ENCODE measurements at places on chromosomes 1 and 21. TPM values are rescaled to one million over a fixed set of nuclear protein-coding genes. Genes with fewer than 3 reads are reported as not detected.

DNA sequence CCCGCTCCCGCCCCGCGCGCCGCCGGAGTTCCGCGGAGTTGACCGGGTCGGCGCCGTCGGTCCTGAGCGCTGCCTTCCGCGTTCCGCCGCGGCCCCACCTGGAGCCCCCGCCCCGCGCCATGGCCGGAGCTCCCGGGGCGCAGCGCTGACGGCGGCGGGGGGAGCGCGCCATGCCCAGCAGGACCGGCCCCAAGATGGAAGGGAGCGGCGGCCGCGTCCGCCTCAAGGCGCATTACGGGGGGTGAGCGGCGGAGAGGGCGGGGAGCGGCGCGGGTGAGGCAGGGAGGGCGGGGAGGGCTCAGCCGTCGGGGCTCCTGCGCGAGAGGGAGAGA is 216 bp downstream of the PRKCZ start:
- no peak for DNase-seq

DNA sequence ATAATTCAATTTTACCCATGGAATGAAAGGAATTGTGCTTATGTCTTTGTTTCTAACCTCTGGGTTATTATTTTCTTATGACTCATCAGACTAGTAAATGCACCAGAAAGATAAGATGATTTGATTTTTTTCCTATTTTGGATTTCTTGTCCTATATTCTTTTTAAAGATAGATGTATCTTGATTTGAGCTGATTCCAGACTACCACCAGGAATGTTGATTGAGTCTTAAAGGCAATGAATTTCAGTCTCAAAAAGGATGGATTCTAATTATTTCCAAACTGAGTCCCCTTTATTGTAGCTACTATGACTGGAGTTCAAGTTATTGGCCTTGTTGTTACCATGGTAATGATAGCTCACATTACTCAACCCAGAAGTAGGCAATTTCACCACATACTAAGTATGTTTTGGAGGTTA is 95.8 kb upstream of the RGS4 start:
- DNase-seq = peak; percentile 87

GRCh38 chr21:32131960-32132359 is 146.9 kb downstream of the MIS18A start:
- peak; percentile 9 for DNase-seq

- DNase-seq = no peak
These were observed 231.0 kb upstream of the KAZN start for GRCh38 chr1:14367451-14367850.

DNA sequence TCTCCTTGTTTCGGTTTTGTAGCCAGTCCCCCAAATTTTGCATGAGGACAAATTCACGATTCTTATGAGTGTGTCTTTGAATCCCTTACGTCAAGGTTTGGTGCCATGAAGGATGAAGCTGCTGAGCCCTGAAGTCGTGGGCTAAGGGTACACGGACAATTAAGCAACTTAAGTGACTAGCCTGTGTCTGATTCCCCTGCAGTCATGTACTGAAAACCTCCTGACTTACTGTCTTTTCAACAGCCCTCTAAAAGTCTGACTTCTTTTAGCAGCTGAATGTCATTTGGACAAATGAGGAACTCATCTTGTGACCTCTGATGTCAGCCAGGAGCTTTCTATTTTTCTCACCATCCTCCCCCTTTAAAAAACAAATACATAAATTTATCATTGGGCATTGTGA is 27.1 kb upstream of the C1orf105 start:
- DNase-seq = no peak

DNA sequence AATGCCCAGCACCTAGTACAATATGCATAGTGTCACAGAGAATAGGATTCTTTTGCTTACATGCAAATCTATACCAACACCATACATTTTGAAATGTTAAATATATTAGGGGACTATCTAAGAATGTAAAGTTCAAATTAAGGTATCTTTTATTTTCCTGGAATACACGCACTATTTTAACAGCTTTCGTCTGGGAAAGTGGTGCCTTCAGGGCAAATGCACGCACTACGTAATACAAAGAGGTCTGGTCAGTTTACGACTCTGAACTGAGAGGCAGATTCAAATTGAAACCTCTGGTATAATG is 931 bp downstream of the FUBP1 start:
- DNase-seq = no peak

DNA sequence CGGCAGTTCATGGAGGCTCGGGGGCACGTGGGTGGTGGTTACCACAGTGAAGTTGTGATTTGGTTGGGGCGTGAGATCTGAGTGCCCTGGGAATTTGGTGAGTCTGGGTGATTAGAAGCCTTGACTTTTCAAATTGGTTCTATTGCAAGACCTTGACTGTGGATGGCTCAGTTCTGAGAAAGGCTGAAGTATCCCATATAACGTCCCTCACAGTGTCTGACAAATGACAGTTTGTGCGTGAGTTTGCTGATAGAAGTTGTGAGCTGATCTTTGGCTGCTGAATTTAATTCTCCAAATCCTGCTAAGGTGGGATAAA is 549 bp downstream of the MSH4 start:
- no peak for DNase-seq

- no peak for DNase-seq
These were observed 24.4 kb downstream of the DUSP10 start for GRCh38 chr1:221717485-221717853.

DNA sequence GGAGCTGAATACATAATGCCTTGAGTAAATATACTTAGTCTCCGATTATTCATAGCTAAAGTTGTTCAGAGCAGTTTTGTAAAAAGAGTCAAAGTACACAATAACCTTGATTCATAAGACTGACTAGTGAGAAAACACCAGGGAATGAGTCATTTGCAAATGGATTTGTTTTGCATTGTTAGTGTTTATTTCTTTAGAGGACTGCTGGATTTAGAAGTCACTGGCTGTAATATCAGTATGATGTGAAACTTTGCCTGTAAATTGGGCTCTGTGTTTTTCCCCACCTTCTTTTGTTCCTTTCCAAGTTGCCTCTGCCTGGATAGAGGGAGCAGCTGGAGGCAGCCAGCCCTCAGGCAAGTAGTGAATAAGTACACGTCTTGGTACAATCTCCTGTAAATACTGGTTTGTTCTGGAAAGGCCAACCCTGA is 474.7 kb downstream of the NUF2 start:
- DNase-seq = peak; percentile 20

DNA sequence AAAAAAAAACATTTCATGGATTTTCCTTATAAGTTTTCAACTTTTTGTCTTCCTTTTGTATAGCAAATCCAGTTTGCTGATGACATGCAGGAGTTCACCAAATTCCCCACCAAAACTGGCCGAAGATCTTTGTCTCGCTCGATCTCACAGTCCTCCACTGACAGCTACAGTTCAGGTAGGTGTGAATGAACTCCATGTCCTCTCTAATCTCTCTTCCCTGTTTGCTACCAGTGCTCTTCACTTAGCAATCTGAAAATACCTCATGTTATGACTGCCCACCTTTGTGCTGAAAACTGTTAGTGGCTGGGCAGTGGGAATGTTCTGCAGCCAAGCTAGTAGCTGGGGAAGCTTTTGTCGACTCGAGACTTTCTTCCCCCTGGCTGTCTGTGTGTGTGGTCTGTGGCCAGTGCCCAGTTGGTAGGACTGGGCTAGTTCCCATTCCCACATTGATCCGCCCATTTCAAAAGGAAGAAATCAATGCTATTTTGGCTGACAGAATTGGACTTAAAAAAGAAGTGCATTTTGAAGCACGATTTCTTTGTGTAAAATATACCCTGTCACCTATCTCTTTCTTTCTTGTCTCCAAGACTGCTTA is 24.5 kb downstream of the AHCYL1 start:
- DNase-seq = no peak

- DNase-seq = peak; percentile 26
These were observed 215.1 kb downstream of the NCAM2 start for GRCh38 chr21:21213297-21213696.

DNA sequence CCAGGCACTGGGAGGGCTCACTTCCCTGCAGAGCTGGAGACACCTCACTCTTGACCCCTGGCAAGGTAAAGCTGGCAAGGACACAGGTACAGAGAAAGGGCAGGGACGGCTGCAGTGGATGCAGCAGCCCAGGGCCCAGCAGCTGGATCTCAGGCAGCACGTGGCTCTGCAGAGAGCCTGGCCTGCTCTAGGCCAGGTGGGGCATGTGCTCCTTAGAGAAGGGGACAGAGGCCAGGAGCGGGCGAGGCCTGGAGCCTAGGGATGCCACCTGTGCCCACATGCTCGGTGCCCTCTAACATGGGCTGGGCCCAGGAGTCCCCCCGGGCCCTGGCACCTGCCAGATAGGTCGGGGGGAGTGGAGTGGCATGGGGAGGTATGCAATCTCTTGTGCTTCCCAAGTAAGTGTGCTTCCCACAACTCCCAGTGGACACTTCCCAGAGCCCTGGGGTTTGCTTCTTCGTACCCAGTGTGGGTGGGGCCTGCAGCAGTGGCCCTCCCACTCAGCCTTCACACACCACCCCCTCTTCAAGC is 30.0 kb downstream of the WNT3A start:
- DNase-seq = no peak

GRCh38 chr1:51738681-51739080 is 121.8 kb downstream of the OSBPL9 start:
- DNase-seq = no peak

- DNase-seq = peak; percentile 66
These were observed 13.7 kb downstream of the KIAA1614 start for GRCh38 chr1:180926164-180926981.

DNA sequence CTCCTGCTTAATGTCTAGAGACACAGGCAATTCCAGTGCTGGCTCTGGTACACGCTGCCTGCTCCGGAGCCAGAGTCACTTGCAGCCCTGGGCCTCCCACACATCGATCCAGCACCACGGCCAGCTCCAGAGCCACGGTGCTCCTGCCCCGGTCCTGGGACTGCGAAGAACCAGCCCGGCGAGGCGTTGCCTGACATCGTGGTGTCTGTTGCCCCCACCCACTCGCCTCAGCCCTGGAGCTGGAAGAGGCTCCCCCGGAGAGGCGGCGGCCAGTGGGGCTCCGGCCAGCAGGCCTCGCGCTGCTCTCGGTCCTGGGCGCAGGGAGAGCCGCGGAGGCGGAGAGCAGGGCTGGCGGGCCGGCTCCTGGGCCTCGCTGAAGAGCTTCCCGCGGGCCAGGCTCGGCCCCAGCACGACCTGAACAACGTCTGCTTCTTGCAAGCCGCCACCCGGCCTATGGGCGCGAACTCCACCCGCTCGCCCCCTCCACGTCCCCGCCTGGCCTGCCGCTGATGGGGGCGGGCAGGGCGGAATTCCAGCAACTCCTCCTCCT is 364.8 kb downstream of the CEP170 start:
- peak; percentile 6 for DNase-seq

GRCh38 chr1:240100371-240100934 is 8.8 kb downstream of the FMN2 start:
- no peak for DNase-seq

DNA sequence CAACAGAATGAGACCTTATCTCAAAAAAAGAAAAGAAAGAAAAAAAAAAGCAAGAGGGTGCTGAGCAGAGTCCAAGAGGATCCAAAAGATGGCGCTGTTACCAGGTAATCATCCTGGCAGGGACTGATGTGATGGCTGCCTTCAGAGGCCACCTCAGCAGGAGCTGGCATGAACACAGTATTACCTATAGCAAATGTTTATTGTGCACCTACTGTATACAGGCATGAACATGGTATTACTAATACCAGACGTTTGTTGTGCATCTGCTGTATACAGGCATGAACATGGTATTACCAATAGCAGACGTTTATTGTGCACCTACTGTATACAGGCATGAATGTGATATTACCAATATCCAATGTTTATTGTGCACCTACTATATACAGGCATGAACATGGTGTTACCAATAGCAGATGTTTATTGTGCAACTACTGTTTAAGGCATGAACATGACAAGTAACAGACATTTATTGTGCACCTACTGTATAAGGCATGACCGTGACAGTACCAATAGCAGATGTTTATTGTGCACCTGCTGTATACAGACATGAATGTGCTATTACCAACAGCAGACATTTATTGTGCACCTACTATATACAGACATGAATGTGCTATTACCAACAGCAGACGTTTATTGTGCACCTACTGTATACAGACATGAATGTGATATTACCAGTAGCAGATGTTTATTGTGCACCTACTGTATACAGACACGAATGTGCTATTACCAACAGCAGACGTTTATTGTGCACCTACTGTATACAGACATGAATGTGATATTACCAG is 115.1 kb upstream of the TMEM51 start:
- peak; percentile 33 for DNase-seq

- DNase-seq = no peak
These were observed 50.6 kb upstream of the BACH1 start for GRCh38 chr21:29248124-29248523.

- no peak for DNase-seq
These were observed 148.7 kb downstream of the ADGRL2 start for GRCh38 chr1:81949421-81949820.

DNA sequence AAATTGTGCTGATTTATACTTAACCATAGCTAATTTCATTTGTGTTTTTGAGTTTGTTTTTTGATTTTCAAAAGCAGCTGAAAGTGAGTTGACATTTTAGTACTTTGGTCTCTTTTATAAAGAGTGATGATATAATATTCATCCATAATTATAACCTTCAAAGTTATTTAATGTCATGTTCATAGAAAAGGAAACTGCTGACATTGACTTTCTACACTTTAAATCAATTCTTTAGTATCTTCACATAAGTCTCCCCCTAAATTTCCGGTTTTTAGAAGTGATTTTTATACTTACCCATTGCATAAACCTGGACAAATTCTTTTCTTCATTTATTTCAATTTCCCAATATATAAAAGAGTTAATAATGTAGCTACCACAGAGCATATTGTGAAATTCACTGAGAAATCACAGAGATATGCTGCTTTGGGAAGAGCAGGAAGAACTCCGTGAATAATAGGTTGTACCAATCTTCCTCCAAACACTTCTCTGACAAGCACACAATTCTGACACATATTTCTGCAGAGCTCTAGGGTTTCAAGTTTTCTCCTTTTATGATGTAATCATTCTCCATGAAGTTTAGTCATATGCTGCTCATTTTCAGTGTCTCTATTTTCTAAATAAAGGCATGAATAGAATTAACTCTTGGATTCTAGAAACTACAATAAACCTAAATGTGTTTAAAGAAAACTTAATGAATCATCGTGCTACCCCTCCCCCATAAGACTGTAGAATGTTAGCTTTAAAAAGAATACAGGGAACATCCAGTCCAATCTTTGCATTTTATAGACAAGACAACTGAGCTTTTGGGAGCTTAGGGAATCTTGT is 25.6 kb upstream of the CDC42BPA start:
- DNase-seq = peak; percentile 83

- DNase-seq = no peak
These were observed 23.2 kb upstream of the PTTG1IP start for GRCh38 chr21:44896561-44897286.

The SELP gene
- not detected for total RNA-seq

The SYT6 gene
- total RNA-seq = not detected

The SDC3 gene
- 25.9 TPM for total RNA-seq

The TCEA3 gene
- 37.5 TPM for total RNA-seq

The NTRK1 gene
- total RNA-seq = not detected

The EBNA1BP2 gene
- 39.1 TPM for total RNA-seq

The RRP1 gene
- total RNA-seq = 14.4 TPM

The SIK1 gene
- total RNA-seq = 0.26 TPM

The FAM163A gene
- not detected for total RNA-seq

The SOX13 gene
- 1.5 TPM for total RNA-seq

The SLC44A5 gene
- total RNA-seq = under 0.01 TPM

The OR2G6 gene
- total RNA-seq = not detected

The CLDN17 gene
- total RNA-seq = not detected

The LAMC2 gene
- total RNA-seq = 2.8 TPM

The PLA2G2F gene
- not detected for total RNA-seq

The SPRR2B gene
- not detected for total RNA-seq
